WTC11 (cell line): ENCODE measurements at places on chromosomes 13 and 19. TPM values are rescaled to one million over a fixed set of nuclear protein-coding genes. Genes with fewer than 3 reads are reported as not detected.

- H3K27me3 ChIP-seq: no peaks in the 10 kb centered on the region
- H3K4me3 ChIP-seq: no peak overlapping the region
- no peak for DNase-seq
Observed at GRCh38 chr19:24062190-24062589, 24.8 kb upstream of the ZNF254 start.

DNA sequence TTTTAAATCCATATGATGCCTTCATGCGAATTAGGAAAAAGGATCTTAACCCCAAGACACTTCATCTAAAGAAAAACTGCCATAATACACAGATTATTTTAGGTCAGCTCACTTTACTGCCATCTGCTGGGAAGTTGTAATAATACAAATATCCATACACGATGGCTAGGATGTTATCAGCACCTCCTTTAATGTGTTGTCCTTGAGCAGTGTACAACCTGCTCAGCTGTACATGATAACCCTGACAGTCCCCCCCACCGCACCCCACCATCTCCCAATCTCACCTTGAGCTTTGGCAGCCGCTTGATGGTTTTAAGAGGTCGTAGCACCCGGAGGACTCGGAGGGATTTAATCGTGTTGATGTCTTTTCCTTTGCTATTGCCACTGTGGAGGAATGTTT is 112.2 kb downstream of the IER2 start:
- no peak overlapping the region for H3K27ac ChIP-seq
- no peak overlapping the region for H3K4me3 ChIP-seq
- H3K27me3 ChIP-seq: no peaks in the 10 kb centered on the region; the same call in 1 of the 2 replicates
- H3K36me3 ChIP-seq: peaks cover 19% of the 10 kb centered on the region

GRCh38 chr13:83201506-83201905 is 680.8 kb downstream of the SLITRK1 start:
- H3K36me3 ChIP-seq: no peaks in the 10 kb centered on the region
- no peak overlapping the region for H3K4me3 ChIP-seq
- H3K4me1 ChIP-seq: peaks cover 2% of the 10 kb centered on the region
- H3K27ac ChIP-seq: no peak overlapping the region

The ZSWIM9 gene
- total RNA-seq: 12.8 to 15.9 TPM (median 15.7 TPM) in 3 replicates

The PCSK4 gene
- 18.6 to 22.4 TPM (median 21.5 TPM) in 3 replicates for total RNA-seq
